Umbilical cord (tissue), 2 donors: ENCODE measurements at places on chromosomes 4 and X. TPM values are rescaled to one million over a fixed set of nuclear protein-coding genes. Genes with fewer than 3 reads are reported as not detected.

The PPP1R3F gene
- 3.9 TPM for total RNA-seq

The CT45A7 gene
- total RNA-seq = not detected

- DNase-seq = no peak
Measured at GRCh38 chrX:41108463-41109205, 23.4 kb downstream of the USP9X start.

The RNF150 gene
- 8.7 TPM for total RNA-seq

DNA sequence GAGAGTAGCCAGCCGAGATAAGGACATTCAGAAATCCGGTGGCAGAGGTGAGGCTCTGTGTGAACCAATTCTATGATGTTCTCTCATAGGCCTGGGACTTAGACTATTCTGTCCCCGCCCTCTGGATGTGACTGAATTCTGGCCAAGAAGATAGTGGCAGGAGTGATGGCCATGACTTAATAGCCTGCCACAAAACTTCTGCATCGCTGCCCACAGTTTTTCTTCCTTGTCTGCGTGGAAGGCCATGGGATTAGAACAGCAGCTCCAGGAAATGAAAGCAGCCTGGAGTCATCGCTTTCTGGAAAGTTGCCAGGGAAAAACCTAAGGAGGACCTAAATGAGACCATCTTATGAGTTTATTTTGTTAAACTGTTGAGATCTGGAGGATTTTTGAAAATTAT is 134.7 kb downstream of the F11 start:
- DNase-seq = no peak

DNA sequence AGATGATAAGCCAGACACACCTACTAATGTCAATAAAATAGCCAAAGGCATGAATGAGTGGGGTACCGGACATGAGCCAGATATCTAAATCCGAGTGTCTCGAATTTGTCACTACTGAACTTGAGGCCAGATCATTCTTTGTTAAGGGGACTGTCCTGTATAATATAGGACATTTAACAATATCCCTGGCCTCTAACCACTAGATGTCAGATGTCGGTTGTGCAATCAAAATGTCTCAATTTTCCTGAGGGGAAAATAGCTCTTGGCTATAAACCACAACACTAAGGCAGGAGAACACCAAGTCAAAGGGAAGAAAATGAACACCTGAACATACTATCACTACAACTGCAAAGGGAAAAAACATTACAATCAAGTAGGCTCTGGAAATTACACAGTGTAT is 154.5 kb downstream of the GPM6A start:
- DNase-seq = no peak

DNA sequence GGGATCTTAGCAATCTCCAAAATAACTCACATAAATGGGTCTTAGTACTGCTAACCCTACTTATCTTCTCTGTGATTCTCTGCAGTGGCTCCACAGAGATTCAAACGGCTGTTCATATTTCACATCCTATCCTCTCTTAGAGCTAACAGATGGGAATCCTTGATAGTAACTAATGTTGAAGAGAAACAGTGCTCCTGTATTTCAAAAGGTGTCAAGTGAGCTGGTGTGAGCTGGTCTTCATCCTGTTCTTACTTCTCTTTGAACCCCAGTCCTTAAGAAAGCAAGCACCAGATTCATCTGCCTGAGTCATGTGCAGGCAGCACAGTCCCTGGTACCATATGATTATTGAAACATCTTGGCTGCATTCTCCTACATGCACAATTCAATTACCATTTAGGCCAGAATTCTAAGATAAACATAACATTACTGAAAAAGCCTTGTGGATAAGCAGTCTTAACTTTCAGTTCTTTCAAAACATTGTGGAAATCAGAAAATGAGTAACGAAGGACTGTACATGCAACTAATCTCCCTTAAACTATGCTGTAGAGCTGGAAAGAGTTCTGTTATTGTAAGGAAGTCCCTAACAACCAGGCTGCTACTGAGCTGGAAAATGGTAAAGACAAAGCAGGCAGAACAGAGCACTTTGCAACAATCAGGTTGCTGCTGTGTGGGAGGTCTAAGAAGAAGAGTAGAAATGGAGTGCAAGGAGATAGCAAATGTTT is 153.1 kb downstream of the NPNT start:
- DNase-seq = peak; percentile 92

The MEPE gene
- 10.8 TPM for total RNA-seq

The CFI gene
- total RNA-seq = 13.0 TPM

The GPAT3 gene
- total RNA-seq = 10.4 TPM

The USP17L27 gene
- total RNA-seq = not detected

DNA sequence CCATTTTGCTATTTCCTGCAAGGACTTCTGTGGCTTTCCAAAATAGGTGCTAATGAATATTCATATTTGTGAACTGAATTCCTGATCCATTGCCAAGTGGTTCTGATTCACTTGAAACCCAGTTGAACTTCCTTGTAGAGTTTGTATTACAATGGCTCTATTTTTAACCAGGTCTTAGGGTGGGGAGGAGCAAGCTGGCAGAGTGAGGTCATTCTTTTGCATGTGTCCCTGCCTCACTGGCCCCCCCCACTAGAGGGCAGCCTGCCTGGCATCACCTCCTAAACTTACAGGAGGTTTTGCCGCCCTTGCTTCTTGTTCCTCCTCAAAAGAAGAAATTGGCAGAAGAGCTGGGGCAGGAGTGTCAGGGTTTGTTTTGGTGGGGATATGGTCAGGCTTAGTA is 10.5 kb downstream of the PTTG2 start:
- no peak for DNase-seq

- DNase-seq = no peak
Measured at GRCh38 chr4:22874334-22874912, 181.7 kb downstream of the GBA3 start.

GRCh38 chr4:150581641-150582051 is 305 bp upstream of the MAB21L2 start:
- DNase-seq = peak; percentile 94

DNA sequence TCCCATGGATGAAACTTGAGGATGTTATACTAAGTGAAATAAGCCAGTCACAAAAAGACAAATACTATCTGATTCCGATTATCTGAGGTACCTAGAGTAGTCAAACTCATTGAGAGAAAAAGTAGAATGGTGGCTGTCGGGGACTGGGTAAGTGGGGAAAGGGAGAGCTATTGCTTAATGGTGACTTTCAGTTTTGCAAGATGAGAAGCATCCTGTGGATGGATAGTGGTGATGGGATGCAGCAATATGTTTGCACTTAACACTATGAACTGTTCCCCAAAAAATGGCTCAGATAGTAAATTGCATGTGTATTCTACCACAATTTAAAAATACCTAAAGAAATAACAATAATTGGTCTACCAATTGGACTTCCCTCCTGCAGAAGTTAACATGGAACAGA is 181.5 kb downstream of the SHROOM3 start:
- no peak for DNase-seq

DNA sequence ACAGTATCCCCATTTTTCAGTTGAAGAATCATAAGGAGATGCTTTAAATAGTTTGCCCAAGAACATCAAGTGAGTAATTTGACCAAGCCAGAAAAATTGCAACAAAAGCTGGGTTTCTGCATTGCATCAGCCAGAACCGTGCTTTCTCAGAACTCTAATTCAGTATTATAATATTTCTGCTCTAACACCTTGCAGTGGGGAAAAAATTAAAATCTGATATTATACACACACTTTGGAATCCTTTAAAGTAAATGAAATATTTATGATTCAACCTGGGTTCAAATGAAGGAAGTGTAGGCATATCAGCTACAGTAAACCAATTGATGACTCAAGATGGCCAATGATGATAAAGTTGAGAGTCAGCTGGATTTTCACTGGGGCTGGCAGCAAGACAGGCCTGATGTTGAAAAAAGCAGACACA is 387.6 kb upstream of the ZFP42 start:
- peak; percentile 12 for DNase-seq

DNA sequence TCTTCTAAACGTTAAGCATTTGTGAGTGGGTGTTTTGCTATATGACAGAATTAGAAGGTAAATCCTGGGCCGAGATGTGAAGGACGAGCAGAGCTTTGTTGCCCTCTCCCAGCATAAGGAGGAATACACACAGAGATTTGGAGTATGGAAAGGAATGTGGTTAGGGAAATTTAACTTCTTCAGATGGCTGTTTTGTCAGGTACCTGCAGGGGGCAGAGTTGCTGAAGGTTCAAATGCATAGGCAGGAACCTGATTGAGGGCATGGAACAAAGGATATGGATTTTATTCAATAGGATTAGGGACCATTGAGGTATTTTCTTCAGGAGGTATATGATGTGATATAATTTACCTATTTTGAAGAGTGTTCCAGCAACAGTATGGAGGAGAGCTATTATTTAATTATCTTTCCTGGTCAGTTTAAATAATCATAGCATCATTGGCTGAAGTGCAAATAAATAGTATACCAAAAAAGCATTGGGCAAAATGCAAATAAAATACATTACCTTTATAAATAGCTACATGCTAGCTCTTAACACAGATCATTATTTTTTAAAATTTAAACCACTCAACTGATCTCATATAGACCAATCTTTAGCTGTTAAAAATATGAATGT is 143.6 kb downstream of the SLIT2 start:
- no peak for DNase-seq

The NIPAL1 gene
- 10.8 TPM for total RNA-seq

The LNX1 gene
- 30.8 TPM for total RNA-seq

The CD40LG gene
- total RNA-seq = not detected

The RHOH gene
- 3.4 TPM for total RNA-seq

DNA sequence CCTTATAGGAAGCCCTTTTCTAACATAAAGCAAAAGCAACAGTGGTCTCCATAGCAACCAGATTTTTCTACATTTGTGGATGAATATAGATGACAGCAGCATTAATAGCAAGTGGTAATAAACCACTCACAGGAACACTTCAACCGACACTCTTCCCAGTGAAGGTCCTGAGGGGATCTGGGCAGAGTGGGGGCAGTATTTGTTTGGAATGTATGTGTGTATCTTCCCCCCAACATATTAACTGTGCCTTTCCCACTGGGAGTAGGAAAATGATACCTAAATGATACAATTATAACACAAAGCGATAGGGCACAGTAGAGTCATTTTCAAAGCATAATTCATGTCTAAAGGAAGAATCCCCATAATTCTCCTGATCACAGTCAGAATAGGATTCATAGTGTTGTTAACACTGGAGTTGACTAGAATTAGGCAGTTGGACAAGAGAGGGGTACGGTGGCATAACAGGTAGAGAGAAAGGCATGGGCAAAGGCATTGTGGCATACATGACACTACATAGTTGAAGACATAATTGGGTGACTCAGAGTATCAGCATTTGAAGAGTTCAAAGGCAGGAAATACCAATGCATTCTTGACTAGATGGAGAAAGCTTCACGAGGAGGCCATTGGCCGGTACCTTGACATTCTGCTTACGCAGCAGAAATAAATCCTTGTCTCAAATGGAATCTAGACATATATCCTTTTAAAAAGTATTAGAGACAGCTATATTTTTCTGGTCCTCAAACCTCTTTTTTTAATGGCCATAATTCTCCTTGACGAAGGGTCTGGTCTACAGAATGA is 15.2 kb downstream of the CAPN6 start:
- DNase-seq = no peak

The SMIM10 gene
- 13.2 TPM for total RNA-seq

DNA sequence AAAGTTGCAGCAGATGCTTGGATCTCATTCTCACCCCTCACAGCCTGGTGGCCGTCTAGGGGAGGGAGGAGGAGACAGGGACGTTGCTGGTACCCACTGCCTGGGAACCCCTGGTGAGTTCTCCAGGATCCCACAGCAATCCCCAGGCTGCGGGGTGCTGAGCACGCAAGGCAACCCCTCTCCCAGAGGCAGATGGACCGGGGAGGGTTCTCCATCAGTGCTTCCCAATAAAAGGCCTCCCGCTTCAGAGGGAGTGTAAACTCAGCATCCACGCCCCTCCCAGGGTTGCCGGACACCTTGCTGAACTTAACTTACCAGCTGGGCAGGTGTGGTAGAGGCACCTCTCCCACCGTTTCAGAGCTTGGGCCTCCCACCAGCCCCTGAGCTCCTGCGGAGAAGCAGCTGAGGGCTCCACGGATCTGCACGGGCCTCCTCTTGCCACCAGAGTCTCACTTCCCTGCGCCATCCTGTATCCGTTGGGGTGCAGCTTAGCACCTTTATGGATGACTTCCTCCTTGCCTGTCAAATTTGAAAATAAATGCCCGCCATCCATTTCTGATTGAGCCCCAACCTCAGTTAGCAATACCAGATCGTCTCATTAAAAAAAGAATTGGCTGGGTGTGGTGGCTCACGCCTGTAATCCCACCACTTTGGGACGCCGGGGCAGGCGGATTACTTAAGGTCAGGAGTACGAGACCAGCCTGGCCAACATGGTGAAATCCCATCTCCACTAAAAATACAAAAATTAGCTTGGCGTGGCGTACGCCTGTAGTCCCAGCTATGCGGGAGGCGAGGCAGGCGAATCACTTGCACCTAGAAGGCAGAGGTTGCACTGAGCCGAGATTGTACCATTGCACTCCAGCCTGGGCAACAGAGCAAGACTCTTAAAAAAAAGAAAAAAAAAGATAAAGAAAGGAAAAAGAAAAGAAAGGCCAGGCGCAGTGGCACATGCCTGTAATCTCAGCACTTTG is 14.8 kb upstream of the TBC1D14 start:
- DNase-seq = no peak

DNA sequence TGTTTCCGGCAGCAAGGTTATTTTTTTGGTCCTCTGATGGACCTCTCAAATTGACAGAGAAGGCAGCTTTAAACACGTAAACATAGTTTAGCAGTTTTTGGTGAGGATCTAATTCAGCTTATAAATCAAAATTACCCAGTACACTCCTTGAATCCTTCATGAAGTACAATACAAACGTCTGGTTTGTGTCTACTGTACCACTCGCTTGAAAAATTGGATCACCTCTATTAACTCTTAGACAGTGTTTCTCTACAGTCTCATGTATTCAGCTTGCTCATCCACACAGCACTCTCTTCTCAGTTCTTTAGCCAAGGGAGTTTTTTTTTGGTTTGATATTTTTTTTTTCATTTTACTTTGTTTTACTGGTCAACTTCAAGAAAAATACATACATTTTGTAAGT is 113.5 kb downstream of the RNF150 start:
- DNase-seq = peak; percentile 68

The SULT1E1 gene
- total RNA-seq = 102 TPM

GRCh38 chrX:141320801-141321200 is 78.5 kb upstream of the SPANXC start:
- no peak for DNase-seq

The RIBC1 gene
- not detected for total RNA-seq

The NEUROG2 gene
- total RNA-seq = 2.2 TPM

GRCh38 chrX:41621222-41621723 is 67.5 kb upstream of the GPR34 start:
- DNase-seq = peak; percentile 25
